Parietal lobe (tissue), 2 donors: ENCODE measurements at places on chromosomes 2 and 18. TPM values are rescaled to one million over a fixed set of nuclear protein-coding genes. Genes with fewer than 3 reads are reported as not detected.

The DNAH6 gene
- 10.6 TPM for total RNA-seq

The INHBB gene
- 7.2 TPM for total RNA-seq

The CGREF1 gene
- 29.1 TPM for total RNA-seq

The SLC19A3 gene
- total RNA-seq: 3.1 TPM

The GRHL1 gene
- total RNA-seq: 5.9 TPM

The EIF2AK3 gene
- 36.9 TPM for total RNA-seq

The FNDC4 gene
- total RNA-seq: 43.2 TPM

The PPP4R3B gene
- total RNA-seq: 113 TPM

The TUBA3E gene
- not detected for total RNA-seq

The COL5A2 gene
- total RNA-seq: 10.3 TPM

The TNS1 gene
- 10.3 TPM for total RNA-seq

The TMEM198 gene
- total RNA-seq: 15.7 TPM

The CERS6 gene
- 151 TPM for total RNA-seq

The FAM237A gene
- not detected for total RNA-seq
